ENCODE measurements at places on chromosomes 6 and 20. TPM values are rescaled to one million over a fixed set of nuclear protein-coding genes. Genes with fewer than 3 reads are reported as not detected.

The PNPLA1 gene
- total RNA-seq = not detected

The IYD gene
- total RNA-seq = not detected

The GSTA3 gene
- total RNA-seq = not detected

- no peak for DNase-seq
Observed at GRCh38 chr6:83459663-83460062, 28.8 kb upstream of the ME1 start.

The MATN4 gene
- 0.10 TPM for total RNA-seq

The RNF182 gene
- total RNA-seq = 5.3 TPM

DNA sequence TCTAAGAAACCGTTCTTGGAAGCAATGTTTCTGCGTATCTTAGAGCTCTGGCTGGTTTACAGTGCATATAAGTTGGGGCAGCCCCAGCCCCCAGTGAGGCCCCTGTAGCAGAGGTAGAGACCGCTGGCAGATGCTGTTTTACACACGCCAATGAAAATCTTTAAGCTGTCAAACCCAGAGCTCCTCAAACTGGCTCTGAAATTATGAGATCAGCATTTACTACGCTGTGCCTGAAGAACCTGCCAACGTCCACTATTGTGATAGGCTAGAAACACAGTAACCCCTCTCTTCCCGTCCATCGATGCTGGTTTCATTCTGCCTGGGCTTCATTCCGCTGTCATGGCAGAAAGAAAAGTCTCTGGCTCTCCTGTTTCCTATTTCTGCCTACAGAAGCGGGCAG is 160.6 kb downstream of the SMOC2 start:
- no peak for DNase-seq

The MUC21 gene
- not detected for total RNA-seq

The HLA-DPB1 gene
- total RNA-seq = 2.9 TPM
